Stimulated activated CD8-positive, alpha-beta memory T cell treated with anti-CD3 and anti-CD28 coated beads, Interleukin-7, amount 100 ng/mL, for 48 hours (primary cell): ENCODE measurements at places on chromosomes 7 and 10.

GRCh38 chr7:140025814-140026433, 36.8 kb downstream of the PARP12 start:
- no peak for DNase-seq

GRCh38 chr10:32059472-32059871, 3.2 kb upstream of the KIF5B start:
- no peak for DNase-seq

DNA sequence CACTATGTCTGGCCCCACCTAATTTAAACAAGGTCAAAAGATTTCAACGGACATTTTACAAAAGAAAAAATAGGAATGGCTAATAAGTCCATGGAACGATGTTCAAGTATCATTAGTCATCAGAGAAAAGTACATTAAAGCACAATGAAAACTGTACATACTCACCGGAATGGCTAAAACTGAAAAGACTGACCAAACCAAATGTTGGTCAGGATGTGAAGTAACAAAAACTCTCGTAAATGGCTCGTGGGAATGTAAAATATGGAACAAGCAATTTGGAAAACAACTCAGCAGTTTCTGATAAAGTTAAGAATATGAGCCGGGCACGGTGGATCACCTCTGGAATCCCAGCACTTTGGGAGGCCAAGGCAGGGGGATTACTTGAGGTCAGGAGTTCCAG, 65.7 kb upstream of the PARD3 start:
- DNase-seq, result no peak

GRCh38 chr7:8455426-8455825, 22.0 kb downstream of the NXPH1 start:
- DNase-seq, result no peak

DNA sequence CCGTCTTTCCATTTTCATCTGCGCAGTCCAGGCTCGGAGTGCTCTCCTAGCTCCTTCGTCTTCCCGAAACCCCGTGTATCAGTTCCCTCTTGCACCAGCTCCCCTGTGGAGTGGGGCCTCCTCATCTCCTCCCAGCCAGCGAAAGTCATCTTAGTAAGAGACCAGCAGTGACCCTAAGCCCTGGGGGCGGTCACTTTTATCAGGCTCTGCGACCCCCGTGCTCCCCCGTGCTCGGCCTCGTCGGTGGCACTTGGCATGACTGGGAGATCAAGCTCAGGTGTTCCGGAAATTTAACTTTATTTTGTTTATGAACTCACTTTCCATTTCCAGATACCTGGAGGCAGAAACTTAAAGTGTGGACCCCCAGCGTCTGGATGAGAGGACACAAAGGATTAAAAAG, 574 bp upstream of the ECHDC3 start:
- no peak for DNase-seq

DNA sequence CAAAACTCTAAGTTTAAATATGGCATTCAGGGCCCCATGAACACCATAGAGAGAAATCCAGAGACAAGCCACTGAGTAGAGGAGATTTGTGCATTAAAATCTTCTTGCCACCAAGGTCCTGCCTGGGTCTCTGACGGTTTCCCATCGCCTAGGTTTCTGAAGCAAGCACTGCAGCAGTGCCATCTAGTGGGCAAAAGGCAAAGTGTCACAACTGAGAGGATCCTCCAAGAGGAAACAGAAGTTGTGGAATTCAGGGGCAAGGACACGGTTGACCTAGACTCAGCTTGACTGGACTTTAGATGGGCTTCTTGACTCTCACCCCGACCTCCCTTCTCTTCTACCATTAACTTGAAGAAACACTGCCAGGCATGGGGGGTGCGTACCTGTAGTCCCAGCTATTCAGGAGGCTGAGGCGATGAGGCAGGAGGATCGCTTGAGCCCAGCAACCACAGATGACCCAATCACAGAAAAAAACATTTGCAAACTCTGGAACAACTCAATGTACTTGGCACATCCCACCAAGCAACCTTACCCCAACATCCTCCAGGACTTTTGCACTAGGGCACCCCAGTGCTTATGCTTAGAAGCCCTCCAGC, 604.1 kb downstream of the GALNT17 start:
- no peak for DNase-seq

DNA sequence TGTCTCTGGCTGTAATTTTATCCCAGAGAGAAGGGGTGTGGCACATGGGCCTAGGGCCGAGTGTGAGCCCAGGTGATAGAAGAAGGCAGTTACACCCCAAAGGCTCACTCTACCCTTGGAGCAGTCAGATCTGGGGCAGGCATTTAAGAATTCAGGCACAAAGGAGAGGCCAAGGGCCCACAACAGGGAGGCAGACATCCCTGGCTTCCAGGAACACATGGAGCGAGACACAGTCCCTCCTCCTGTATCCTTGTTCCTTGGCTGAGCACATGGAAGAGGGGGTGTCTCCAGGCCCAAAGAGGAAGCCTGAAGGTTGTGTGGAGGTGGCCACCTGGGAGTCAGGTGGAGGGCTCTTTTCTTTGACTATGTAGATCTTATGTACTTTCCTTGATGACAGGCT, 286.2 kb downstream of the RPS24 start:
- no peak for DNase-seq
